Posterior vena cava (tissue), 2 donors: ENCODE measurements at places on chromosomes 2 and 18. TPM values are rescaled to one million over a fixed set of nuclear protein-coding genes. Genes with fewer than 3 reads are reported as not detected.

DNA sequence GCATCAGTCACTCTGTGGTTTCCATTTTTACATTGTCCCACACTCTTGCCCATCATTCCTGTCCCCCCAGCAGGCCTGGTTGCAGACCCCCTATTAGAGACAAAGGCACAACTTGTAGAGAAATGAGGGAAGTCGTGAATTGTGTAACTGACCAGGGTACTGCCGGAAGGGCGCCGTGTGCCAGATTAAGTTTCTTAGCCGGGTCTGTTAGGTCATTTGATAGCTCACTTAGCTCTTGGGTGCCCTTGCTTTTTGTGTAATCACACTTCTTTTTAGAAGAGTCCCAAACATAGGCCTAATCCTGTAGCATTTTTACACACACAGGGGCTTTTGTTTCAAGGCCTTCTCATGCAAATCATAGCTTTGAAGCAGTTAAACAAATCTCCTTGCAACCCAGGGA lies 87.2 kb downstream of the CTAGE1 start:
- DNase-seq: no peak

- no peak for DNase-seq
Measured at GRCh38 chr2:64493788-64494187, 30.3 kb upstream of the AFTPH start.

SLC19A3 gene
- total RNA-seq: 2.3 TPM

FBLN7 gene
- 15.4 TPM for total RNA-seq

DNA sequence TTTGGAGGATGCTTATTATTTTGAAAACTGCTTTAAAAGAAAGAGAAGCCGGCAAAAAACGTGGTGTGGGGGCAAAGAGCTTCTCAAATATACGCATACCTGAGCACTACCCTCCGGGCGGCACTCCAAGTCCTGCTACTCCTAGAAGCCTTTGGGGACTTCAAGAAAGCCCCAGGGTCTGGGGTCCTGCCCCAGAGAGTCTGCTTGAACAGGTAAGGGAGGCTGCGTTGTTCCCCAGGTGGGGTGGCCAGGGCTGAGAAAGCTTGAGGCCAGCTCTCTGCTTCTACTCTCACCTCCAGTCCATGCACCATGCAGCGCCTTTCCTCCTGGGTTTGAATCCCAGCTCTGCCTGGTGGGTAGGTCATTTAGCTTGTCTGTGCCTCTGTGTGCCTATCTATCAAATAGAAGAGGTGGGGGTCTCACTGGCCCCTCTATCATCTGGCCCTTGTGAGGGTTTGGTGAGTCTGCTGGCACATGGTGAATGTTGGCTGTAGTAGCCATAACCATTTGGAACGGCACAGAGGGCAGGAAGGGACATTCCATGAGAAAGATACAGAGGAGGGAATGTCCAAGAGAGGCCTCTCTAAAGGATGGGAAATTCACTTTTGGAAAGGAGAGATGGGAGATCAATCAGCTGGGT lies 19.5 kb downstream of the MALL start:
- no peak for DNase-seq

CYP26B1 gene
- 5.1 TPM for total RNA-seq
